ENCODE measurements at places on chromosomes 16 and 17. TPM values are rescaled to one million over a fixed set of nuclear protein-coding genes. Genes with fewer than 3 reads are reported as not detected.

GRCh38 chr16:56574625-56575024, 9.8 kb downstream of the MT4 start:
- no peaks in the 10 kb centered on the region for H3K36me3 ChIP-seq
- H3K27ac ChIP-seq, result no peak overlapping the region
- DNase-seq, result no peak
- peaks cover 6% of the 10 kb centered on the region for H3K27me3 ChIP-seq
- H3K4me1 ChIP-seq, result no peaks in the 10 kb centered on the region
- no peak overlapping the region for H3K4me3 ChIP-seq

- peaks cover 8% of the 10 kb centered on the region for H3K4me1 ChIP-seq
- H3K27ac ChIP-seq, result peak overlapping the region; percentile 25
- H3K36me3 ChIP-seq, result peaks cover 72% of the 10 kb centered on the region
- no peaks in the 10 kb centered on the region for H3K27me3 ChIP-seq
Measured at GRCh38 chr17:75694536-75694935, 26.7 kb upstream of the ITGB4 start.

- H3K4me3 ChIP-seq, result no peak overlapping the region
- no peak overlapping the region for H3K27ac ChIP-seq
- no peak for DNase-seq
- H3K4me1 ChIP-seq, result no peaks in the 10 kb centered on the region
- peaks cover 70% of the 10 kb centered on the region for H3K27me3 ChIP-seq
Measured at GRCh38 chr17:47731396-47731795, 1.6 kb upstream of the TBX21 start.

DNA sequence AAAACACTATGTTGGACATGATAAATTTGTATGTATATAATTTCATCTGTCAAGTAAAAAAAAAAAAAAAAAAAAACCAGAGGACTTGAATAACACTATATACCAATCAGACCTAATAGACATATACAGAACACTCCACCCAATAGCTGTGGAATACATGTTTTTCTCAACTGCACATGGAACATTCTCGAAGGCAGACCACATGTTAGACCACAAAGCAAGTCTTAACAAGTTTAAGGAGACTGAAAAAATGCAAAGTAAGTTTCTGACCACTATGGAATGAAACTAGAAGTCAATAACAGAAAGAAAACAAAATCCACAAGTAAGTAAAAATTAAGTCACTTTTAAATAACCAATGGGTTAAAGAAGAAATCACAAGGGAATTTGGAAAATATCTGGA, 8.4 kb upstream of the CNTNAP4 start:
- no peak overlapping the region for H3K27ac ChIP-seq
- H3K4me1 ChIP-seq, result no peaks in the 10 kb centered on the region
- no peaks in the 10 kb centered on the region for H3K27me3 ChIP-seq
- H3K36me3 ChIP-seq, result no peaks in the 10 kb centered on the region
- H3K4me3 ChIP-seq, result no peak overlapping the region

DNA sequence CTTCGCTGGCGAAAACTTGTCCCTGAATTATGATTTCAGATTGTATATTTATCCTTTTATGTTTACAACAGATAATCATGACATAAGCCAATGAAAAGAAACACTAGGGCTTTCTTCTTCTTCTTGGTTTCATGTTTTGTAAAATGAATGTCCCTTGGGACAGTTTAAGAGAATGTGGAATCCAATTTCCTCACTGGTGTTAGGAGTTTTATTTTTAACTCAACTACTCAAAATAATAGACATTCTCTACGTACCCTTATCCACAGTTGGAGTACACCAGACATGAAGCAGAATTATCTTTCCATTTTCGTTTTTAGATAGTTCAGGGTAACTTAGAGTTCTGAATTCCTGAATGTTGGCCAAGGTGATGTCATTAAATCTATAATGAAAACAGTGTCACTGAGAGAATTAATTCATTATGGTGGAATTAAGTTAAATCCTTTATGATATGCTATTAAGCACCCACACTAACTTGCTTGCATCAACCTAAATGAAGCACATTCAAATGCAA, 43.4 kb downstream of the IRX6 start:
- H3K36me3 ChIP-seq, result no peaks in the 10 kb centered on the region
- peaks cover 19% of the 10 kb centered on the region for H3K27me3 ChIP-seq
- no peaks in the 10 kb centered on the region for H3K4me1 ChIP-seq

DNA sequence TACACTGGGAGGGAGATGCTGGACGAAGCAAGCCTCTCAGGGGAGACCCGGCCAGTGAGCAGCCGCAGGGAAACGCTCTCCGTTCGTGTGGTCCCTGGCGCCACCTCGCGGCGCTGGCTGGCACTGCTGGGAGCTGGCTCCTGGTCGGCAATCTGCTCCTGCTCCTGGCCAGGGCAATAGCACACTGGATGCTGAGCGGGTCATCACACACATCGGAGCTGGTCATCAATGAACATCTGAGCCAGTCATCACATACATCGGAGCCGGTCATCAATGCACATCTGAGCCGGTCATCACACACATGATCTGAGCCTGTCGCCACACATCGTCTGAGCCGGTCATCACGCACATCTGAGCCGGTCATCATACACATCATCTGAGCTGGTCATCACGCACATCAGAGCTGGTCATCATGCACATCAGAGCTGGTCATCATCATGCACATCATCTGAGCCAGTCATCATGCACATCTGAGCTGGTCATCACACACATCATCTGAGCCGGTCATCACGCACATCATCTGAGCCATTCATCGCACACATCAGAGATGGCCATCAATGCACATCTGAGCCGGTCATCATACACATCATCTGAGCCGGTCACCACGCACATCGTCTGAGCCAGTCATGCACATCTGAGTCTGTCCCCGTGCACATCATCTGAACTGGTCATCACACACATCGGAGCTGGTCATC, 217.3 kb downstream of the RBFOX3 start:
- H3K27me3 ChIP-seq, result peaks cover 49% of the 10 kb centered on the region
- peak; percentile 99 for DNase-seq
- H3K4me3 ChIP-seq, result no peak overlapping the region

DNA sequence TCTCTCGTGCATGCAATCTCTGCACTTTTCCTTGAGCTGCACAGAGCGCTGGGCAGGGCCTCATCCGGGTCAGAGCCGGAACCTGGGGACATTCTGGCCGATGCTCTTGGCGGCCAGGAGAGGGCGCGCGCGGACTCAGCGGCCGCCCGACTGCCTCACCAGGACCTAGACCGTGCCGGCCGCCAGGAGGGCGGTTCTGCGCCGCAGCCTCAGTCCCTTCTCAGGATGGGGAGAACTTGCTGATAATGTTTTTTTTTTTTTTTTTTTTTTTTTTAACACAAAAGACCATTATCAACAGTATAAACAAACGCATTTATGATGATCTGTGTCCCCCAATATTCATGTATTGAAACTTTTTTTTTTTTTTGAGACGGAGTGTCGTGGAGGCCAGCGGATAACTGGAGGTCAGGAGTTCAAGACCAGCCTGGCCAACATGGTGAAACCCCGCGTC, 8.1 kb upstream of the FLYWCH2 start:
- no peaks in the 10 kb centered on the region for H3K4me1 ChIP-seq
- H3K27ac ChIP-seq, result no peak overlapping the region
- H3K4me3 ChIP-seq, result no peak overlapping the region
- H3K36me3 ChIP-seq, result no peaks in the 10 kb centered on the region

DNA sequence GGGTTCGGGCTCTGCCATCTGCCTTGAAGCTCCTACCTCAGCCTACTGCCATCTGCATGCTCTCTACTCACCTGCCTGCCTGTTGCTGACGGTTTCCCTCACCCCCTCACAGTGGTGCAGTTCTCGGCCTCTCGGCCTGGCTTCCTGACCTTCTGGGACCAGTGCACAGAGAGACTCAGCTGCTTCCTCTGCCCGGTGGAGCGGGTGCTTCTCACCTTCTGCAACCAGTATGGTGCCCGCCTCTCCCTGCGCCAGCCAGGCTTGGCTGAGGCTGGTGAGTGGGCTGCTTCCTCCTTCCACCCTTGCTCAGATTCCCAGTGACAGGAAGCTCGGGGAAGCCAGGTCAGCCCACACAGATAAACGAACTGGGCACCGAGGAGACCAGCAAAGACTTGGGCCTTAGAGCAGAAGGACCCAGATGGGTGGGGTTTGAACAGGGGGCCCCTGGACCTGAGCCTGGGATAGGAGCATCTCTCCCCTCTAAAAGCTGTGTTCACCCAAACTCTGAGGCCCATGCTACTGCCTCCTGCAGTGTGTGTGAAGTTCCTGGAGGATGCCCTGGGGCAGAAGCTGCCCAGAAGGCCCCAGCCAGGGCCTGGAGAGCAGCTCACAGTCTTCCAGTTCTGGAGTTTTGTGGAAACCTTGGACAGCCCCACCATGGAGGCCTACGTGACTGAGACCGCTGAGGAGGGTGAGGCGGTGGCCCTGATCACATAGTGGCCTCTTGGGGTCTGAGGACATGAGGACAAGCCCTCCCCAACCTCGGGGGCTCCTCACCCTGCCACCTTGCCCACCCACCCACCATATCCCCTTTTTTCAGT, 16.4 kb downstream of the RIPOR1 start:
- no peak for DNase-seq
- no peak overlapping the region for H3K27ac ChIP-seq
- no peak overlapping the region for H3K4me3 ChIP-seq
- H3K4me1 ChIP-seq, result no peaks in the 10 kb centered on the region

DNA sequence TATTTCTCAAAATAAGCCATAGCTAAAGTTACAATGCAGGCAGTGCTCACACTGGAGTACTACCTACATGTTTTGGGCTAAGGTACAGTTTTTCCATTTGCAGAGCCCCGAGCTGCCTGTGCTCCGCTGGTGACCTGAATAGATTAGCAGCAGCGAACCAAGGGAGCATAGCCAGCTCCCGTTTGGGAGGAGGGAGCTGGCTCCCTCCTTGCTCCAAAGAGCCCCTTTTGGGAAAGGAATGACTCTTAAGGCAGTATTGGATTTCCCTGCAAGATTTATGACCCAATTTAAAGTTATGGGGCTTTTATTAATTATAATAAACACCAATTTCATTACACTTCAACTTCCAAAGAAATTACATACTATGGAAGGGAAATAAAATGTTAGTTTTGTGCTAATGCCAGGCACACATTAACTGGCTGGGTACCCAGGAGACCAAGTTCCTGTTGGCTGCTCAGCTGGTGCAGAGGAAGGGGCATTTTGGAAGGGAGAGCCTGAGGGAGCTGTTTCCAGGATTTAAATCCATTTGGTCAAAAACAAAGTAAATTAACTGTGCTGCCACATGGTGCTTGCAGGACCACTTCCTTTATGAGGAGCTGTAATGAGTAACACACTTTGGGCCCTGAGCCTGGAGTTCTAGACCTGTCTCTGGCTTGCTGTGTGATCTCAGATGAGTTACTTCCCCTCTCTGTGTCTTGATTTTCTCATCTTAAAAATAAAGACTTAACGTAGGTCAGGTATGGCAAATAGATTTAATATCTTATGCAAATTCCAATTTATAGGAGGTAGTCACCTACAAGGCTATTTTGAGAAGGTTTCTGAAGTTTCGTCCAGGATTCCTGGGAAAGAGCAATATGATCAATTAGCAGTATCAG, 362.1 kb upstream of the CCL2 start:
- DNase-seq, result no peak
- no peaks in the 10 kb centered on the region for H3K27me3 ChIP-seq
- H3K36me3 ChIP-seq, result no peaks in the 10 kb centered on the region
- H3K27ac ChIP-seq, result no peak overlapping the region

DNA sequence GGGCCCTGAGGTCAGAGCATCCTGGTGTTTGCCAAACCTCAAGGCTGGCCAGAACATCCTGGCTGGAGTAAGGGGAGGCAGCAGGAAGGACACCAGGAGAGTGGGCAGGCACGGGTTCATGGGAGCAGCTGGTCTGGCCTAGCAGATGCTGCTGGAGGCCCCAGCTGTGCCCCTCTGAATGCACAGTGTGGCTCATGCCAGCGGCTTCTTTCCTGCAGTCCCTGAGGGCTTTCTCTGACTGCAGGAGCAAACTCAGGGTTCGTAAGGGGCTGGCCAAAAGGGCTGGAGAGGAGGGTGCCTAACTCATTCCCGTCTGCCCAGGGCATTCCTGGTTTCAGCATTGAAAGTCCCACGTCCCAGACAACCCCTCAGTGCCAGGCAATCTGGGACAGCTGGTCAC, 78.7 kb downstream of the ZDHHC7 start:
- H3K4me1 ChIP-seq, result no peaks in the 10 kb centered on the region
- peak overlapping the region; percentile 75 for H3K27ac ChIP-seq
- H3K27me3 ChIP-seq, result no peaks in the 10 kb centered on the region
- no peak for DNase-seq
- no peaks in the 10 kb centered on the region for H3K36me3 ChIP-seq

DNA sequence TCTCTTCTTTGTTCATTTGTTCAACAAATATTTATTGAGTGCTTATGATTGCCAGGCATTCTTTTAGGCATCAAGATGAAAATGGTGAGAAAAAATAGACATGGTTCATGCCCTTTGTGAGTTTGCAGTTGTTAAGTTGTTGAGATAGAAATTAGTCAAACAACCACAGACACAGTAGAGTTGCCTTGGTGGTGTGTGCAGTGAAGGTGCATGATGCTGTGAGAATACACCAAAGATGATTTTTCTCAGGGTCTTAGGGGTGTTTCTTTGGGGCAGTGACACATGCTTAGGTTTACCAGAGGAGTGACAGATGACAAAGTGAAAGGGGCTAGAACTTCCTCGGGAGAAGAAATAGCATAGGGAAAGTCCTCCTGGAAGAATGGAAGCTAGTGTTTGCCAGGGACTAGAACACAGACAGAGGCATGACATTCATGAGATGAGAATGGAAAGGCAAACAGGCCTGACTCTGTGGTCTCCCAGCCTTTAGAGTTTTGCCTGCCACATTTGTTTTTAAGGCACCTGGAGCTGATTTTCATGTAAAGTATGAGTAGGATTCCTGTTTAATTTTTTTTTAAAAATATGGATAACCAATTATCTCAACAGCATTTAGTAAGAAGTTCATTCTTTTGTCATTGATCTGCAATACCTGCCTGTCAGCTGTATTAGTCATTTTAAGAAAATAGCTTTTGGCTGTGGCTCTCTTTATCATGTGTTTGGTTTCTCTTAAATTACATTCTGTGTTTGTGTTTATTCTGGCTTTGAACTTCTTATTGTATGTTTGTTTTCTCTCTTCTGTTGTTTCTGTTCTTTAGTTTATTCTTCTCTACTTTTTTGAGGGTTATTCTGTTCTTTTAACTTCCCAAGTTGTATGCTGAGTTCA, 36.6 kb downstream of the CYLD start:
- no peak overlapping the region for H3K27ac ChIP-seq
- peaks cover 6% of the 10 kb centered on the region for H3K36me3 ChIP-seq
- DNase-seq, result no peak
- H3K4me3 ChIP-seq, result no peak overlapping the region
- no peaks in the 10 kb centered on the region for H3K4me1 ChIP-seq

The EPX gene
- total RNA-seq, result not detected

The C16orf96 gene
- total RNA-seq, result 1.5 TPM

The KCNJ12 gene
- total RNA-seq, result 1.6 TPM

The LGALS9B gene
- not detected for total RNA-seq

Data from endodermal cell (in vitro differentiated cells).